Substantia nigra (tissue), 51 donors: ENCODE measurements at places on chromosomes 6 and 20.

- no peak for DNase-seq
These were observed 58.9 kb upstream of the TRAF3IP2 start for GRCh38 chr6:111664565-111665030.

- no peak for DNase-seq
These were observed 55.9 kb upstream of the NAA20 start for GRCh38 chr20:19961293-19961692.

DNA sequence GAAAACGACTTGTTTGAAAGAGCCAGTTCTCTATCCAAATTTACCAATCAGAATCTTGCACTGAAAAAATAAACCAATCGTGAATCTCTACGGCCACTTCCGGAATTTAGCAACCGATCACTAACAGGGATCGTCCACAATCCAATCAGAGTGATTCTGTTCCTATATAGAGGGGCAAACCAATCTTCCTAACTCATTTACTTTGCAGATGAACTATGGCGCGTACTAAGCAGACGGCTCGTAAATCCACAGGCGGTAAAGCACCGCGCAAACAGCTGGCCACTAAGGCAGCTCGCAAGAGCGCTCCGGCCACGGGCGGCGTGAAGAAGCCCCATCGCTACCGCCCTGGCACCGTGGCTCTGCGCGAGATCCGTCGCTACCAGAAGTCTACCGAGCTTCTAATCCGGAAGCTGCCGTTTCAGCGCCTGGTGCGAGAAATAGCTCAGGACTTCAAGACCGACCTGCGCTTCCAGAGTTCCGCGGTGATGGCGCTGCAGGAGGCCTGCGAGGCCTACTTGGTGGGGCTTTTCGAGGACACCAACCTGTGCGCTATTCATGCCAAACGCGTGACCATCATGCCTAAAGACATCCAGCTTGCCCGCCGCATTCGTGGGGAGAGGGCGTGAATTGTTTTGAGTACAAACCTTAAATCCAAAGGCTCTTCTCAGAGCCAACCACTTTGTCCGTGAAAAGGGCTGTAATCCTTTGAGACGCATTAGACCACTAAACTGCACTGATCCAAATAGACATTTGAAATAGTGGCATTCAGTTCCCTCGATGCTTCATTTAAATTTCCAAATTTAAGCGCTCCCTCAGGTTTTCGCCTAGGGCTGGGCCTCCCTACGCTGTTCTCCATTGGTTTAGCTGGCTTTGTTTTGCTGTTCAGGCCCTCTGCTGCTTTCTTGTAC is 138.0 kb downstream of the HFE start:
- no peak for DNase-seq

GRCh38 chr6:109372130-109372529 is 10.1 kb downstream of the CD164 start:
- no peak for DNase-seq

- DNase-seq: no peak
These were observed 1.2 kb upstream of the TMEM217 start for GRCh38 chr6:37259191-37259590.

DNA sequence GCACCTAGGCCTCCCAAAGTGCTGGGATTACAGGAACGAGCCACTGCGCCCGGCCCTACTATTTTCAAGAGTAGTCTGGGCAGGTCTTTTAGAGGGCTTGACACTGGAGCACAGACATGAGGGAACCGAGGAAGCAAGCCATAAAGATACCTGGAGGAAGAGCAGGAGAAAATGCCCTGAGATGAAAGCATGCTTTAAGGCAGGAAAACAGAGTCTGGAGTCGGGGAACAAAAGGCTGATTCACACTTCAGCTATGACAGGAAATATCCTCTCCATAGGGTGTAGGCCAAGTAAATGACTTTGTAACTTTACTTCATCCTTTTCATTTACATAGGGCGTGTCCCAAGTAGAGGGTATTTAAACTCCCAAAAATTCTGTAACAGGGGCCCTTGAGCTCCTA is 4.3 kb upstream of the SERINC3 start:
- no peak for DNase-seq

- no peak for DNase-seq
These were observed 197.0 kb downstream of the SIM1 start for GRCh38 chr6:100267721-100268123.

DNA sequence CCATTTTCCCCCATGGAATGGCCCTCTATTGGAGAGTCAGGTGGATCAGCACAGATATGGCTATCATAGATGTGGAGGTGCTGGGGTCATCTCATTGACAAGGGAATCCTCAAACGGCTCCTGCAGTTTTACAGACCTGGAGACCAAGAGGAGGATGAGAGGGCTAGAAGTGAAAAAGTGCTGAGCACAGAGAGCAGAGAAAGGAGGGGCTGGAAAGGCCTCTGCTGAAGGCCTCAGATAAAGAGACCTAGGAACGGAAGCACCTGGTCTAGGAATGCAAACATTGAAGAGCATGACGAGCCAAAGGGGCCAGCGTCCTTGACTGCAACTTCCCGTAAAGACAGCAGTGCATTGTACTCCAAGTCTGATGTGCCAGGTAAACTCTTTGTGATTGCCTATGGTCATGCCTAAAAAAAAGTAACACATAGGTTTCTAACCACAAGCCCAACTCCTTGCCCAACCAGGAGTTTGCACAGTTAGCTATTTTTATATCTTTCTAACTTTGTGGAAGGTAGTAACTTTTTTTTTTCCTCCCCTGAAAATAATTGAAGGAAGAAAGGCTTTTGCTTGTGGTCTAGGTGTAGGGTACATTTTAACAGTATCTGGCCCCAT is 15.2 kb downstream of the RSPH4A start:
- no peak for DNase-seq

- DNase-seq: no peak
These were observed 51.6 kb upstream of the CCN6 start for GRCh38 chr6:112002307-112002706.

GRCh38 chr6:5763407-5763806 is 243.3 kb downstream of the NRN1 start:
- DNase-seq: no peak

- no peak for DNase-seq
These were observed 40.2 kb upstream of the DSE start for GRCh38 chr6:116330511-116330910.

- no peak for DNase-seq
These were observed 60.8 kb downstream of the STX11 start for GRCh38 chr6:144211160-144211559.

GRCh38 chr6:9978480-9978879 is 436.4 kb downstream of the TFAP2A start:
- no peak for DNase-seq

- DNase-seq: no peak
These were observed 47.7 kb downstream of the DNAH8 start for GRCh38 chr6:38762848-38763247.

DNA sequence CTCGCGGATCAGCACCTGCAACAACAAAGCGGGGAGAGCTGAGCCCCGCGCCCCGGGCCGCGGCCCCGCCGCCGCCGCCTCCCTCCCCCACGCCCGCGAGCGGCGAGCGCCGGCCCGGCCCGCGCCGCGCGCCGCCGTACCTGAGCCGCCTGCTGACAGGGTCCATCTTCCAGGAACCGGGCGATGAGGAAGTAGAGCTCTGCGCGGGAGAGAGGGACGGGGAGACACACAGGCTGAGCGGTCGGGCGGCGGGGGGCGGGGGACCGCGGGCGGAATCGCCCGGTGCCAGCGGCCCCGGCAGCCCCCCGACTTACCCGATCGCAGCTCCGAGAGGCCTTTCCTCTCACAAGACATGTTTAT is 359 bp downstream of the PHIP start:
- no peak for DNase-seq

DNA sequence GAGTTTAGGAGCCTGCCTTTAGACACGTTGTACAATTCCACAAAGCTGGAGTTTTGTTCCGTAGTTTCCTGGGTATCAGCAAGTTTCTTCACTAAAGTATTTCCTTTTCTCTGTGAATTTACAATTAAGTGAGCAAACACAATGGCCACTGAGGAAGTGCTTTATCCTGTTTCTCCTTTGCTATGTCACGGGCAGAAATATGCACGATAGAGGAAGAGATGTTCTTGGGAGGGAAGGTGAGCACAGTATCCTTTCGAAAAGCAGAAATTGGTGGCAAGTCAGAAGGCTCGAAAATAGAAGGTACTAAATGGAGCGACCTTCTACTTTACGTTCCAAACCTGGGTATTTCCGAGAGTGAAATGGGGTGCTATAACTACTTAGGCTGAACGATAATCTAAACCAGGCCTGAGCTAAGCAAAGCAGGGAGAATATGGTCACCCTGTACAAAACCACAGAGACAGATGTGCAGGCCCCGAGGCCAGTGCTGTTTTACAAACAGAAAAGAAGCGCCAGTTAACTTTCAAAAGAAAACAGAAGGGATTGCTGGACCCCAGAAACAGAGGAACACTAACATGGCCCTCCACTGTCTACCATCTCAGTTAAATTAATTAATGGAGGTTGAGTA is 259.6 kb downstream of the TBC1D7 start:
- DNase-seq: no peak

DNA sequence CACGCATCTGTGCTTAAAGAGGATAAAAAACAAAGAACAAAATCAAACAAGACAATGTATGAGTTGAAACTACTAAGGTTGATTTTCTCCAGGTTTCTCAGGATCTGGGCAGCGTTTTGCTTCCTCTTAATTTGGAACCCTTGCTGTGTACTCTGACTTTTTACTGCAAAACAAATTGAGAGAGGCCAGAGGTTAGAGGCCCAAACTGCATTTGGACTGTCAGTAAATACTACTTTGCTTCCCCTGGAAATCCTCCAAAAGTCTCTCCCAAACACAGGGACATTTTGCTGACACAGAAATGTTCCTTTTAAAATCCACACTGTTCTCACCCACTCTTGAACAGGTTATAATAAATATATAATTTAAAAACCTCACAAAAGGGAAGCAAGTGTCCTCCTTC is 1.1 kb downstream of the ARG1 start:
- no peak for DNase-seq

DNA sequence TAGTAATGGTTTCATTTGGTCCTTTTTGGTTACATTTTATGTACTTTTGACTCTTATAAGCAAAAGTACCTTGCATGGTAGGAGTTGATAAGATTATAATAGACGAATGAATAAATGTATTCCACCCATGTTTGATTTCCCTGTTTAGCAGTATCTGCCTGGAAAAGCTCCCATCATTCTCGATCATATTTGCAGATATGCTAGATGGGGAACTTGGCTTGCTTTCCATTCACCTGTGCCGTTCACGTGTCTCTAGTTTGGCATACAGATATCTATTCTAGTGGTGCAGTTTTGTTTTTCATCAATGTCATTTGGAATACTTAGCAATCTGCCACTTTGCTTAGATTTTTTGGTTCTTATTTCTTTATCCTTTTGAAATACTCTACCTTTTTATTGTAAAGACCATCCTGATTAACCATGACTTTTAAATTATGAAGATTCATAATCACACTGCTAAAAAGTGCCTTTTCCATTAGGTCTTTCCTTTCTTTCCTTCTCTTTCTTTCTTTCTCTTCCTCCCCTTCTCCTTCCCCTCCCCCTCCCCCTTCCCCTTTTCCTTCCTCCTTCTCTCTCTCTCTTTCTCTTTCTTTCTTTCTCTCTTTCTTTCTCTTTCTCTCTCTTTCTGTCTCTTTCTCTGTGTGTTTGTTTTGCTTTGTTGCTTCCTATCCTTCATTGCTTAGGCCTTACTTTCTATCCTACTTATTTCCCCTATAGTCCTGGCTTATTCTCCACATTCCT is 40.4 kb downstream of the ANKS1A start:
- no peak for DNase-seq

GRCh38 chr6:129543981-129544380 is 166.0 kb downstream of the ARHGAP18 start:
- DNase-seq: no peak

- no peak for DNase-seq
These were observed 600.6 kb upstream of the CHD6 start for GRCh38 chr20:42218621-42219374.

DNA sequence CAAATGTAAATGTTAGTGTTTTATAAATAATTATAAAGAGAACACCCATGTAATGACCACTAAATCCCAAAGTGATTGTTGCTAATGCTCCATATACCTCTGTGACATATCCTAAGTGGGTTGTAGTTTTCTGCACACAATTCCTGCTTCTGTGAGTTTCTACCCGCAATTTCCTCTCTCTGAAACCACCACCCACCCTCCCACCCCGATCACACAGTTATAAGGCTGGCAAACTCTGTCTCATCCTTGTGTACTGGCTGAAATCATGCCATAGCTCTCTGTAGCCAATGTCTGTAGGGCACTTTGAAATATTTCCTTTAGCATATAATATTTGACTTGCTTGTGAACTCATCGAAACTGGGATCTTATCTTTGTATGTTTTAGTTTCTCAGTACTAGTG is 236.6 kb downstream of the PLCB1 start:
- DNase-seq: no peak

GRCh38 chr6:14075095-14075503 is 42.5 kb upstream of the CD83 start:
- no peak for DNase-seq
